ENCODE measurements at places on chromosomes 4 and X.
A peak's percentile ranks its signal among the peaks of the same experiment; 100 is the strongest.

- no peak for DNase-seq
These were observed 146.1 kb downstream of the RBM46 start for GRCh38 chr4:154927126-154927680.

GRCh38 chr4:30744386-30744785, 24.2 kb downstream of the PCDH7 start:
- DNase-seq: no peak

DNA sequence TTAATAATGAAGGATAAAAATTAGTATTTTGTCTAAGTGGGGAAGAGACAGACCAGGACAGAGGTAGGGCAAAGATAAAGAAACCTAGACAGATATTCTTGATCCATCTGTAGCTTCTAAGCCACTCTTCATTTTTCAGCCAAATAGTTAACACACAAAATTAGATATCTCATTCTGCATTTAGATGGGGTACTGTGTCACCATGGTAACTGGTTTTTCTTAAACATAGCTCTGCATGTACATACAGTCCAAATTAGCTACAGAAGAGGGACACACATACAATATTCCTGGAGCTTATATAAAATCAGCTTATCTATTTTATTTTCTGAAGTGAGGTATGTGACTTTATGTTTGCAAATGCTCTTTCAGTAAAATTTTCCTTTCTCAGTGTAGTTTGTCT, 393.7 kb downstream of the PPP3CA start:
- no peak for DNase-seq

GRCh38 chrX:8820910-8821527, 19.8 kb upstream of the FAM9A start:
- DNase-seq: peak; percentile 64

GRCh38 chrX:11105080-11105479, 6.1 kb upstream of the HCCS start:
- no peak for DNase-seq

GRCh38 chr4:48653217-48654014, 126.7 kb downstream of the FRYL start:
- DNase-seq: no peak

- DNase-seq: peak; percentile 62
These were observed 918 bp upstream of the FGFRL1 start for GRCh38 chr4:1010395-1011021.

DNA sequence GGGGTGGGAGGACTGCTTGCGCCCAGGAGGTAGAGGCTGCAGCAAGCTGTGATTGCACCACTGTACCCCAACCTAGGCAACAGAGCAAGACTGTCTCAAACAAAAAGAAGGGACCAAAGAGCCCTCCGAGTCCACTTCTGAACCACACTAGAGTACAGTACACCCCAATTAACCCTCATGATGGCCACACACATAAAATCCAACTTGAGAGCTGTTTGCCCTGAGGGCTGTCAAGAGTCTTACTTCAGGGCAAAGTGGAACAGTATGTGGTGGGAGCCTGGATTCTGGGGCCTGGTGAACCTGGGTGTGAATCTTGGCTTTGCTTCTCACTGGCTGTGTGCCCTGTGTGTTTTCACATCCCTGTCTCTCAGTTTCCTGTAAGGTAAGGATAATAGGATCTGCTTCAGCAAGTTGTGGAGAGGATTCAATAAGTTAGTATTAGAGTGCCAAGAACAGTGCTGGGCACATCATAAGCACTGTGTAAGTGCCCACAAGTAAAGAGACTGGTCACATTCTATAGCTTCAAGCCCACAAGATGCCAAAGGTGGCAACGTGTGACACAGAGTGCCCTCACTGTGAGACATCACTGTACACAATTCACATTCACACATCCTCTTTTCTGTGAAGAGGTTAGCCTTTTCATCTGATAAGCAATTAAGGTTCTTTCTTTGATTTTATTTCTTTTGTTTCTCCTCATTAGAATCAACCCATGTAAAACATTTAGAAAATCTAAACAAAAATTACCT, 52.1 kb downstream of the LEF1 start:
- no peak for DNase-seq

GRCh38 chr4:19486400-19486799, 765.3 kb upstream of the SLIT2 start:
- DNase-seq: no peak

- DNase-seq: no peak
These were observed 17.4 kb downstream of the IRAK1 start for GRCh38 chrX:154002215-154002719.

DNA sequence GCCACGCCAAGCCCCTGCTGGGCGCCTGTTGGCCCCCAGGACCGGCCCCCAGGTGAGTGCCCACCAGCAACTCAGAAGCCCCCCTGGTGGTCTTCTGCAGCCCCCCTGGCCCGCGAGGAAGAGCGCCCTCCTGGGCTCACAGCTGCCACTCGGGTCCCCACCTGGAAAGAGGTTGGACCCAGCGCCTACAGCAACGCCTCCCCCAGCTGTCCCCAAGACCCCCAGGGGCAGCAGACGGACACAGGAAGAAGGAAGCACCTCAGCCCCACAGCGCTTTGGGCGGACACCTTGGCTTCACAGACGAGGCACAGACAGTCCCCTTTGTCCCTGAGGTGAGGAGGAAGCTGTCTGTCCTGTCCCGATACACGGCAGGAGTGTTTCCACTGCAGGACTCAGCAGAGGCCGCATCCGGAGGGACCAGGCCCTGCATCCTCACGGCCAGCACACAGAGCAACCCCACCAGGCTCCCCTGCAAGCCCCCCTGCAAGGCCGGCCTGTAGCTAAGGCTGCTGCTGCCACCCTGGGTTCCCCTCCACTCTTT, 115.6 kb upstream of the NKX1-1 start:
- DNase-seq: no peak

DNA sequence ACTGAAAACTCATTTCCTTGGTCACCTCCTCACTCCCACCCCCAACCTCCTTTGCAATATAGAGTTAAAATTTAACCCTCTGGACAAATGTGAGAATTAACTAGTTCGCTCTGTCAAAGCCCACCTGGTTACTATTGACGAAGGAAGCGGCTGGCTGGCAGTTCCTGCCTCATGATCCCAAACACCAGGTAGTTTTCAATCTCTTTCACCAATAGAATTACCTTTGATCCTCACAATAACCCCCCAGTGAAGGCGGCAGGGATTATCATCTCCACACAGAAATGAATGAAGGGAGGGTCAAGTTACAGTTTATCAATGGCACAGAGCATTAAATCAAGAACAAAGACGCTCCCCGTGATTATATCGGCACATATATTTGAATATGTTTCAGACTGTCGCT, 65.7 kb upstream of the TTC29 start:
- DNase-seq: no peak

DNA sequence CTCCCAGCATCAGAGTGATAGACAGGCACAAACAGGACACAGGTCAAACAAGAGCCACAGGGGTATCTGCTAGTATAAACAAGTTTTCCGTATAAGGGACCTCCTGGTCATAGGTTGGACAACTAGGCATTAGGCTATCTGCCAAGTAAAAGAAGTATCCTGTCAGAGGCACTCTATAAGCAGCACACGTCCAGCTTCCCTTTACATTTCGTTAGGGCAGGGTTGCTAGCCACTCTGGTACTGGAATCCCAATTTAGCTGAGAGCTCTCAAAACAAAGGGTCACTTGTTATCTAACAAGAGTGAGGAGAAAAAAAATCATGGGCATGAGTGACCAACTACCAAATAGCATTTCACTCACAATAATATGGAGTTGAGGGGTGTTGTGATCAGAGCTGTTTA, 780.7 kb upstream of the DIAPH2 start:
- DNase-seq: no peak

DNA sequence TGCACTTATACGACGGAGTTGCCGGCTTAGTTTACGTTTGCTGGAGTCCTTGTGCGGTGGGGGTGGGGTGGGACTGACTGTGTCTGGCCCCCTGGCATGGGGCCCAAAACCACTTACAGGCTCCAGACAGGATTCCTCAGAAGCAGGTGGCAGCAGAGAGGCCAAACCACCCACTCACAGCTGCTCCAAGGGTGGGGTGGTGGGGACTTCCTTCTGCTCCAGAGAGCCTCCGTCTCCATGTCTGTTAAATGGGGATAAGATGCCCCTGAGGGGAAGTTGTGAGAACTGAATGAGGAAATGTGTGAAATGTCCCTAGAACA, 36.7 kb downstream of the PSAPL1 start:
- no peak for DNase-seq

GRCh38 chrX:2360731-2361130, 140.0 kb downstream of the DHRSX start:
- DNase-seq: no peak

DNA sequence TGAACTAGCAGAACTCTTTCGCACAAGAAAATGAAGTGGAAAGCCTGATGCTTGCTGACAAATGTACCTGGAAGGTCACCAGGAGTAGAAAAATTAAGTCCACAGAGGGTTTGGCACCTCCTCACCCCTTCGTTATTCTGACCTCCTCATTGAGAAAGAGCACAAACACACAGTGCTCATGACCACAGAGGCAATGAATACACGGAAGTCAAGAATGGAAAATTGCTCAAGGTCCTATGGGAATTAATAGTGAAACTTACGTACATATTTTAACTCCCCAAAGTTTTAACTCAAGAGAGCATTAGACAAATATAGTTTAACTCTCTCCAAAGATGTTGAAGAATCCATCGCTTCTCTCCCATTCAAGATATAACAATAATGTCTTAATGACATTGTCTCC, 83.6 kb upstream of the CAMK2D start:
- DNase-seq: no peak

- DNase-seq: no peak
These were observed 75.2 kb upstream of the ENPP6 start for GRCh38 chr4:184292877-184293276.

DNA sequence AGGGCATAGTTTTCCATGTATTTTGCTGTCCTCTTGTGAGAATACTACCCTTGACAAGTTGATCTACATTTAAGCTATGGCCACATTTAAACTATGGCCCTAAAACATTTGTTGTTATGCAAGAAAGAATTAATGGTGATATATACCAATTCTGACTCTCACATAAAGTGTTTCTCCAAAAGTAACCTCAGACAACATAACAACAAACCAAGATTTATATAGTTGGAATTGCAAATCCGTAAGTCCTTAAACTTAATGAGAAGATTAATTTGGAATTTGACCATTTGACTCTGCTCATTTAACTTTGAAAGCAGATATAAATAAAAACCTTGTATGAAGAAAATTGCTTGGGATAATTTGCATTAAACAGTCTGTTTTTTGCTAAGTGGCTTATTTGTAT, 38.9 kb downstream of the RUFY3 start:
- no peak for DNase-seq

- DNase-seq: no peak
These were observed 25.2 kb upstream of the GK start for GRCh38 chrX:30627818-30628652.
